ENCODE measurements at places on chromosomes 1 and 21.

DNA sequence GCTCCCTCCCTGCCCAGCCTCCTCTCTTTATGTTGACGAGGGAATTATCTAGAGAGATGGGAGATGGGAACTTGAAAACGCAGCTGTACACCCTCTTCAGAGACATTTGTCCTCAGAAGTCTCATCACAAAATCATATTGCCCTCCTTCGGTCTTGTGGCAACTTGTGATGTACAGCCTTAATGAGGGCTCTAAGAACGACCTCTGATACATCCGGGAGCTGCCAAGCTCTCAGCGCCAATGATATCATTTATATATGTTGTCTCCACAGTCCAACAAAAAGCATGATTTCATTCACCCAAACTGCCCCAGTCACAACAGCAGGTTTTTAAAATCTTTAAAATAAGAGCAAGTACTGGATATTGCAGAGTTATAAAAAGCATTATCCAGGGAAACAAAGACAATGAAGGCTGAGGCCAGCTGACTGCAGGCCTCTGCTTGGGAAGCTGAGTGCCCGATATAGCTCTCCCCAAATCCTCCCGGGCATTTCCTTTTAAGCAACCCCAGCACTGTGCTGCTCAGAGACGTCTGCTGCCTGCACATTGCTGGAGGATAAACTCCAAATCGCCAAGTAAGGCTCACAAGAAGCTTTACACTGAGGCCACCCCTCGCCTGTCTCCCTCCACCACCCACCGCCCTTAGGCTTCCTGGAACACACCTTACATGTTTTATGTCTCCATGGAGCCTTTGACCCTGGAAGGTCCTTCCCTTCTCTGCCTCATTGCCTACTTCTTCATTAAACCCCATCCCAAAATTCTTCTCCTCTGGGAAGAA, 236.1 kb downstream of the C1orf94 start:
- DNase-seq: no peak

- no peak for DNase-seq
Observed at GRCh38 chr1:235450886-235451483, 53.3 kb downstream of the B3GALNT2 start.

DNA sequence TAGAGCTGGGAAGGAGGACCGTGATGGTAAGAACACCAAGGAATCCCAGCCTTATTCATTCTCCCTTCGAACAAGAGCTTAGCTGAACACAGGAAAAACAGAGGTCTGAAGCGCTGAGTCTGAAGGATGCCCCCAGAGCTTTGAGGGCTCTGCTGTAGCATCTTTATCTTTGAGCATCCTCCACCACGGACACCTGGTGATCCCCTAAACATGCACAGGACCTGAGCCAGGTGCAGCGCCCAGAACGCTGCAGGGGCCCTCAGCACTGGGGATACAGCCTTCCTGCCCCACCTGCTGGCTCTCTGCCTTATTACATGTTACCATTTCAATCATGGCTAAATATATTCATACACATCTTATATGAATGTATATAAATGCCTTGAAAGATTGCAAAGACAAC, 7.7 kb upstream of the GPATCH4 start:
- DNase-seq: no peak

DNA sequence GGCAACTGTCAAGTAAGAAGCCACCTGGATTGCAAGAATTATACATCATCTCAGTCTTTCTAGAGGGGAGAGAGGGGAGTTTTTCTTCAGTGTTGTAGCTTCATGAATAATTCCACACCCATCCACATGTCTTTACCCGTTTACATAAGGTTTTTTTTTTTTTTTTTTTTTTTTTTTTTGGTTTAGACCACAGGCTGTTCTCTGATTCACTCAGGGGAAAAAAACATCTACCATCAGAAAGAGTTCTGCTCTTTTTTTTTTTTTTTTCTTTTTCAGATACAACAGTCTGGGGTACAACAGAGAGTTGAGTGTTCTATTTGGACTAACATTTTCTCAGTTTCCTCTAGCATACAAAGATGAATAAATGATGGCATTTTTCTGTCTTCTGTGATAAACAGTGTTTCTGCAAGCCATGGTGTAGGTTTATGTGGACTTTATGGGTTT, 4.9 kb upstream of the KIF14 start:
- peak; percentile 25 for DNase-seq

- peak; percentile 8 for DNase-seq
Observed at GRCh38 chr1:196355206-196355786, 252.9 kb downstream of the KCNT2 start.

- DNase-seq: no peak
Observed at GRCh38 chr1:68314151-68314780, 81.9 kb upstream of the WLS start.

GRCh38 chr21:46041183-46041582, 56.7 kb upstream of the COL6A2 start:
- DNase-seq: no peak

- DNase-seq: no peak
Observed at GRCh38 chr1:230143534-230143933, 76.5 kb downstream of the GALNT2 start.

GRCh38 chr21:28938726-28939125, 54.0 kb downstream of the LTN1 start:
- no peak for DNase-seq

DNA sequence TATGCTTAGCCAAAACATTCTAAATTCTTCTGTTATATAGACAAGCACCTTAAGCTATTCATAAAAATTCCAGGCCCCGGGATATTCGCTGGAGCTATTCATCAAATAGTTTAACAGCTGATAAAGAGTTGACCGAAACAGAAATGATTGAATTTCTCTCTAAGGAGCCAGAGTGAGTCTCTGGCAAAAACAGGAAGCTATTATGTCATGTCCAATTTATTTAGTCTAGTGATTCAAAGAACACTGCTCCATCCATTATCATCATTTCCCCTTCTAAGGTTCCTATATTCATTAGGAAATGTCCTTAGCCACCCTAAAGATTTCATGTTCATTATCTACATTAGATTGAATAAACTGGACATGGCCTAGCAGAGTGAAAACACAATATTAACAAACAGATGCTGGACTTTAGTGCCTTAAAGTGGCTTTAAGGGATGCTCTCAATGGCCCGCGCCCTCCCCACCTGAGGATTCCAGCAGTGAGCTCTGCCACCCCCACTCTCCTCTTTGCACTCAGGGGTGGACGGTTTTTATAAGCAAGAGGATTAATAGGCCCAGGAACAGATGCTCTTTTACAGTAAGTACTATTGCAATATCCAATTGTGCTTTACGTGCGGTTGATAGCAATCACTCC, 122.1 kb upstream of the RGS1 start:
- no peak for DNase-seq

DNA sequence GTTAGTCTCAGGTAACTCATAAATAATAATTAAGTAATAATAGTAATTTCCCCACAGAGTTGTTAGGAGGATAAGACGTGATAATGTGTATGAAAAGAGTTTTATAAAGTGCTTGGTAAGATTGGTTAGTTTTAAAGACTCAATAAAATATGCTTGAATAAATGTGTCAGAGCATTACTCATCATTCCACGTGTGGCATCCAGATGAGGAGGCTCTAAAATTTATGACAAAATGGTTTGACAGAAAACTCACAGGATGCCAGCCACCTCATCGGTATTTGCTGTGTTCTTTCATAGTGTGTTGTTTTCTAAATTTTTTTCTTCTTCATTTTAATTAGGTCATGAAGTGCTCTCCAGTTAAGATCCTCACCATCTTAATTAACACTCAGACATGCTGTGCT, 19.1 kb upstream of the SPAG17 start:
- no peak for DNase-seq

- no peak for DNase-seq
Observed at GRCh38 chr1:165875171-165875570, 47.8 kb downstream of the UCK2 start.

- DNase-seq: peak; percentile 15
Observed at GRCh38 chr1:10161541-10162290, 48.7 kb upstream of the KIF1B start.

- no peak for DNase-seq
Observed at GRCh38 chr1:184298440-184299405, 88.1 kb upstream of the C1orf21 start.

GRCh38 chr1:109423498-109423897, 2.8 kb downstream of the PSMA5 start:
- no peak for DNase-seq

- no peak for DNase-seq
Observed at GRCh38 chr1:193471981-193472380, 285.6 kb upstream of the B3GALT2 start.

Data from AG08396 (cell line).